ENCODE measurements at places on chromosomes 2 and 18.

DNA sequence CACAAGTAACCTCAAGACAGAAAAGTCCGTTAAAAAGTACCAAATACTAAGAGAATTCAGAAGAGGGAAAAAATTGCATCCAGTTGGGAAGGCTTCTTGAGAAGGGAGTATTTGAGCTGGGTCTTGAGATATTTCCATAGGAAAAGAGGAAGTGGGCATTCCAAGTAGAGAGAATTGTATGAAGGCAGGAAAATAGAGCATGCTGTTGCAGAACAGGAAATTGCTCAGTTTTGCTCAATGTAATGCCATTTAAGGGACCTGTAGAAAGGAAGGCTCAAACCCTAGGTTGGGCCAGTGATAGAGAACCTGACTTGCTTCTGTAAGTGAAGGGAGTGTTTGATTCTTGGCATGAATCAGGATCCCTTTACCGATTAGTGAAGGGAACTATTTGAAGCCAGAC lies 1.0 kb upstream of the ZC3H8 start:
- peak; percentile 32 for DNase-seq
- peaks cover 3% of the 10 kb centered on the region for H3K4me1 ChIP-seq
- H3K4me3 ChIP-seq = no peak overlapping the region

GRCh38 chr2:105879106-105879802 lies 134.5 kb downstream of the NCK2 start:
- H3K27me3 ChIP-seq = no peaks in the 10 kb centered on the region
- peaks cover 18% of the 10 kb centered on the region for H3K4me1 ChIP-seq
- no peak overlapping the region for H3K27ac ChIP-seq
- no peak for DNase-seq
- H3K36me3 ChIP-seq = peaks cover 22% of the 10 kb centered on the region

DNA sequence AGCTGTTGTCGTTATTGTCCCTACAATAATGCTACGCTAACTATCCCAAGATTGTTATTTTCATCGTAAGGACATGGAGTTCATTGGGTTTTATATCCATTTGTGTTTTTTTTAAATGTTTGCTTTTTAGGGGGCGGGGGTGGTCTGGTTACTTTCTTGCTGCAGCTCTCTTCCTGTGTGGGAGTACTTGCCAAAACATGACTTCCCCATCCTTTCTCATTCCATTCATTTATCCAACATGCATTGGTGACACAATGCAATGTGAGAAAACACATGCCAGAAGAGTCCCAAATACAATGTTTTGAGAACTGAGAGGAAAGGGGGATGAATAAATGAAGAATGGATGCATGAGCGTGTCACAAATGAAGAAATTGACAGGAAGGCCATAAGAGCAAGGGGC lies 55.9 kb downstream of the E2F6 start:
- H3K27ac ChIP-seq = no peak overlapping the region
- H3K36me3 ChIP-seq = no peaks in the 10 kb centered on the region
- H3K27me3 ChIP-seq = no peaks in the 10 kb centered on the region
- DNase-seq = no peak
- H3K4me1 ChIP-seq = peaks cover 27% of the 10 kb centered on the region
- no peak overlapping the region for H3K4me3 ChIP-seq

DNA sequence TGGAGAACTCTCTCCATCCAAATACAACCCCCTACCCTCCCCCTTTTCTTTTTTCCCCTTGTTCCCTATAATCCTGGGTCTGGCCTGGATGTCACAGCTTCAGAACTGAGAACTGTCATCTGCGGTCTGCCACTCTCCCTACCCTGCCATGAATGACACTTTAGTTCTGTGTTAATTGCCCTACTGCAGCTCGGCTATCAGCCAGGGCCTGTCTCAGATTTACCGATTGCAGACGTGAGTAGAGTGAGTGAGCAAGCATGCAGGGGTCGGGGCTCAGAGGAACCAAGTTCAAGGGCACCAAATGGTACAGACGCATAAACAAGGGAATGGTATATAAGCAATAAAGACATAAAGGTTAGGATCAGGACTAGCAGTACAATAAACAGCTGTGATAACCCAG lies 967.8 kb downstream of the BCL11A start:
- no peak for DNase-seq
- no peaks in the 10 kb centered on the region for H3K27me3 ChIP-seq
- H3K4me3 ChIP-seq = no peak overlapping the region
- H3K27ac ChIP-seq = no peak overlapping the region

GRCh38 chr2:83742117-83742782 lies 716.8 kb downstream of the SUCLG1 start:
- no peak overlapping the region for H3K4me3 ChIP-seq
- no peak overlapping the region for H3K27ac ChIP-seq
- H3K36me3 ChIP-seq = no peaks in the 10 kb centered on the region
- H3K27me3 ChIP-seq = no peaks in the 10 kb centered on the region
- peak; percentile 85 for DNase-seq

- H3K4me1 ChIP-seq = no peaks in the 10 kb centered on the region
- H3K27me3 ChIP-seq = no peaks in the 10 kb centered on the region
- H3K27ac ChIP-seq = no peak overlapping the region
Observed at GRCh38 chr2:39990335-39990900, 211.4 kb upstream of the THUMPD2 start.

GRCh38 chr2:23503682-23504081 lies 118.7 kb downstream of the KLHL29 start:
- H3K4me1 ChIP-seq = peaks cover 49% of the 10 kb centered on the region
- H3K27me3 ChIP-seq = peaks cover 7% of the 10 kb centered on the region
- no peak overlapping the region for H3K4me3 ChIP-seq
- no peak overlapping the region for H3K27ac ChIP-seq

DNA sequence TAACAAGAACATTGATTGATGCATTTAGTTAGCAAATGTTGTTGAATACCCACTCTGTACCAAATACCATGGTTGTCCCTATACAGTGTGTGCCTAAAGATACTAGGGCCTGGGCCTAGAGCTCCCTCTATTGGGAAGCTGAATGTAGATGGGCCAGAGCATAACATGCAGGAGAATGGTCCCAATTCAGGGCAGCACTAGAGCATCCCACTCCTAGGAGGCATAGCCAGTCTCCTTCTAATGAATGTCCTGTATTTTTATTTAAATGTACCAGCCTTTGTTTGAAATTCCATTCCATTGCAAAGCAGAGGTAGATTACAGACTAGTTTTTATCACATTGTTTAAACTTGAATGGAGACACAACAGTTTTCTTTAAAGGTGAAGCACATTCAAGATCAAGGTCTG lies 90.6 kb downstream of the FEZ2 start:
- H3K4me3 ChIP-seq = no peak overlapping the region
- no peak overlapping the region for H3K27ac ChIP-seq
- no peaks in the 10 kb centered on the region for H3K4me1 ChIP-seq
- peak; percentile 81 for DNase-seq

DNA sequence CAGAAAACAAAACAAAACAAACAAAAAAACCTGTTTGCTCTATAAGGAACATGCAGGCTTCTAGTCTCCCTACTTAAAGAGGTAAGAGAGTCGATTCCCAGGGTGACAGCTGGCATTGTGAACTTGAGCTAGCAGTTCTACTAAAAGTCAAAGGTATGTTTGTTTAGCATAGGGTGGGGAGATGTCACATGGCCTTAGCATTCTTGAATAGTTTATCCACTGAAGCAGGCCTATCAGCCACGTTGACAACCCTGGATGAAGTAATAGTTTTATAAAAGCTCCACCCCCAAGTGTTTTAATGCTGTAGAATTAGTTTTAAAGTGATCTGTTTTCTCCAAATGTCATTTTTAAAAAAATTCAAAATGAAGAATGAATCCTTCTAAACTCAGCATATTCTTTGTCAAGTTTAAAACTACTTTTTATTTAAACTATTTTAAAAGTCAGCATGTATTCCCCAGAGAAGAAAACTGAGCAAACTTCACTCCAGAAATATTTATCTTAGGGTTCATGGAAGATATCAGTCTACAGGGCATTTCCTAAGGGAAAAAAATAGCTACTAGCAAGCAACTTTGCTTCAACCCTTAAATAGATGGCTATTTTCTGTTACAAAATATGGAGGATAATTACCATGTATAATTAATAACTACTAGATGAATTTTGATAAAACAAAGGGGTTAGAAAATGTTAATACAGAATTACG lies 1.7 kb downstream of the MYOM1 start:
- peak overlapping the region; percentile 45 for H3K4me3 ChIP-seq
- DNase-seq = peak; percentile 79

GRCh38 chr2:234446404-234447076 lies 50.3 kb downstream of the ARL4C start:
- H3K4me1 ChIP-seq = peaks cover 6% of the 10 kb centered on the region
- peak; percentile 82 for DNase-seq
- no peak overlapping the region for H3K4me3 ChIP-seq
- H3K27ac ChIP-seq = peak overlapping the region; percentile 42
- no peaks in the 10 kb centered on the region for H3K36me3 ChIP-seq

DNA sequence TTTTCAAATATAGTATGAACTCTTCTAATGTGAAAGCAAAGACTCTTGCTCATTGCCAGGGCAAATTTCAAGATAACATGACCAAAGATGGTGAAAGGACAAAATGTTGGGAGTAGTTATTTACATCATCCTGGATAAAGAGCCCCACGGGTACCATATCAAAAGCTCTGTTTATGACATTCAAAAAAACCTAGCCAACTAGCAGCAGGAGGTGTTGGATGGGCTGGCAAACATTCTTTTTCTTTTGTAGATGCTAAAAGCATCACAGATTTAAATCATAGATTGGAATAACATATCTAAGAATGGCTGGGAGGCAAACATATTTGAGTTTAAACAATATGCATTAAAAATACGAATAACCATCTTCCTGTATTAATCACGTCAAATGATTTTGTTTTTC lies 153.5 kb downstream of the ICOS start:
- no peak overlapping the region for H3K27ac ChIP-seq
- DNase-seq = no peak
- H3K4me1 ChIP-seq = no peaks in the 10 kb centered on the region
- H3K4me3 ChIP-seq = no peak overlapping the region
- no peaks in the 10 kb centered on the region for H3K36me3 ChIP-seq
- H3K27me3 ChIP-seq = no peaks in the 10 kb centered on the region

DNA sequence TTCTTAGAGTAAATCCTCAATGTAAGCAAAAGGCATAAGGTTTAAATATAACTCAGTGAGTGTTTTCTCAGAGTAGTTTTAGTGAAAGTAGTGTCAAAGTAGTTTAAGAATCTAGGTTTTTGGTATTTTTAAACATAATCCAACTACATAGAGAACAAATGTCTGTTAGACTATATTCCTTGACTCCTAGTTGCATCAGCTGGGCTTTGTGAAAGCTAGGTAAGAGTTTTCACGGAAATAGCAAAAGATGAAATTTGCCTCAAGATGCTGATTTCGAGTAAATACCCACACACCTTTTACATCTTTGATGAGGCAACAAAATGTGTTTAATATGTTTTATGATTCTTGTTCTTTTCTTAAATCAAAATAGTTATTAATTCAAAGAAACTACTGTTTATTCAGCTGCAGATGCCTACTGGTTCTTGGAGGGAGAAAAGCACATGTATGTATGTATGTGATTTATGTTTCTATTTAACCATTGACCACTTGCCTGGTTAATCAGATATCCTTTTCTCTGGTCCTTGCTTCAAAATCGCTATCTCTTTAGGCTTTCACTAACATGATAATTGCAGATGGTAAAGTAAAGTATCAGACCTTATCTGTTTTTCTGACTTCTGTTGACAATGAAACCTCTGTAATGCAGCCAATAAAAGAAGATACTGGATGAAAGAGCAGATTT lies 117.4 kb upstream of the NOSTRIN start:
- H3K27ac ChIP-seq = no peak overlapping the region
- peaks cover 2% of the 10 kb centered on the region for H3K4me1 ChIP-seq
- no peak overlapping the region for H3K4me3 ChIP-seq
- no peak for DNase-seq

DNA sequence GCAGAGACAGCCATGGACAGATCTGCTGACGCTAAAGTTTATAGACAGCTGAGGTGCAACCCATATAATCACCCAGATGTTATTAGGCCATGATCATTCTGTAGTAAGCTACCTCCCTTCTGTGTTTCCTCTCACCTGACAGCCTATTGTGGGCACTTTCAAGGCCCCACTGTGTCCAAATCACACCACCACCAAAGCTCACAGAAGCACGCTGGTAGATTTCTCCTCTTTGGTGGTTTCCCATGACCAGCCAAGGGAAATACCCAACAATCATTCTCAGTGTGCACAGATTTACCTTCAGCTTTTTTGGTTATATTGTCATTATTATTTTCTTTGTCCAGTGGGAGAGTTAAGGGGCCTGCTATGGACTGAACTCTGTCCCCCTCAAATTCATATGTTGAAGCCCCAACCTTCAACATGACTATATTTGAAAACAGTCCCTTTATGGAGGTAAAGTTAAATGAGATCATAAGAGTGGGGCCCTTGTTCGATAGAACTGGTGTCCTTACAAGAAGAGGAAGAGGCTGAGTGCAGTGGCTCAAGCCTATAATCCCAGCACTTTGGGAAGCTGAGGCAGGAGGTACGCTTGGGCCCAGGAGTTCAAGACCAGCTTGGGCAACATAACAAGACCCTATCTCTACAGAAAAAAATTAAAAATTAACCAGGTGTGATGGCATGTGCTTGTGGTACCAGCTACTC lies 74.0 kb upstream of the MSH6 start:
- H3K36me3 ChIP-seq = no peaks in the 10 kb centered on the region
- no peak overlapping the region for H3K4me3 ChIP-seq
- no peak overlapping the region for H3K27ac ChIP-seq
- DNase-seq = no peak
- no peaks in the 10 kb centered on the region for H3K27me3 ChIP-seq
- H3K4me1 ChIP-seq = no peaks in the 10 kb centered on the region

GRCh38 chr18:78006774-78007260 lies 757.2 kb downstream of the GALR1 start:
- H3K4me1 ChIP-seq = no peaks in the 10 kb centered on the region
- peaks cover 4% of the 10 kb centered on the region for H3K27me3 ChIP-seq
- no peak overlapping the region for H3K4me3 ChIP-seq
- no peaks in the 10 kb centered on the region for H3K36me3 ChIP-seq

Measured in muscle of leg (tissue), 16 donors.